SJSA1 (cell line): ENCODE measurements at places on chromosomes 2 and 18.
A peak's percentile ranks its signal among the peaks of the same experiment; 100 is the strongest.

DNA sequence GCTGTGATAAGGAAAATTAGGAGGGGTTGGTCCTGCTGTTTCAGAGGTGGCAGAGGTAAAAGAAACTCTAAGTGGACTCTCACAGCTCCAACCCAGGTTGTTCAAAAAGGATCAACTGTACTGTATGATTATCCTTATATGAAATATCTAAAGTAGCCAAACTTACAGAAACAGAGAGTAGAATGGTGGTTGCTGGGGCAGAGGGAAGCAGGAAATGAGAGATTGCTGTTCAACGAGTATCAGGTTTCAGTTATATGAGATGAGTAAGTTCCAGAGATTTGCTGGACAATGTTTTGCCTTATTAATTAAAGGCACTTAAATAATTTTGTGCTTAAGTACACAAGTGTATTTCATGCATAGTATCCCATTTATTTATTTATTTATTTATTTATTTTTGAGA, 972.0 kb upstream of the LRRTM1 start:
- no peak for DNase-seq

- DNase-seq, result no peak
These were observed 735.0 kb upstream of the POU3F3 start for GRCh38 chr2:104118889-104119288.

GRCh38 chr18:76562286-76563122, 67.5 kb upstream of the ZNF516 start:
- no peak for DNase-seq

- peak; percentile 74 for DNase-seq
These were observed 507 bp downstream of the PKP4 start for GRCh38 chr2:158457092-158457825.

GRCh38 chr2:105797298-105797819, 52.6 kb downstream of the NCK2 start:
- DNase-seq, result no peak

DNA sequence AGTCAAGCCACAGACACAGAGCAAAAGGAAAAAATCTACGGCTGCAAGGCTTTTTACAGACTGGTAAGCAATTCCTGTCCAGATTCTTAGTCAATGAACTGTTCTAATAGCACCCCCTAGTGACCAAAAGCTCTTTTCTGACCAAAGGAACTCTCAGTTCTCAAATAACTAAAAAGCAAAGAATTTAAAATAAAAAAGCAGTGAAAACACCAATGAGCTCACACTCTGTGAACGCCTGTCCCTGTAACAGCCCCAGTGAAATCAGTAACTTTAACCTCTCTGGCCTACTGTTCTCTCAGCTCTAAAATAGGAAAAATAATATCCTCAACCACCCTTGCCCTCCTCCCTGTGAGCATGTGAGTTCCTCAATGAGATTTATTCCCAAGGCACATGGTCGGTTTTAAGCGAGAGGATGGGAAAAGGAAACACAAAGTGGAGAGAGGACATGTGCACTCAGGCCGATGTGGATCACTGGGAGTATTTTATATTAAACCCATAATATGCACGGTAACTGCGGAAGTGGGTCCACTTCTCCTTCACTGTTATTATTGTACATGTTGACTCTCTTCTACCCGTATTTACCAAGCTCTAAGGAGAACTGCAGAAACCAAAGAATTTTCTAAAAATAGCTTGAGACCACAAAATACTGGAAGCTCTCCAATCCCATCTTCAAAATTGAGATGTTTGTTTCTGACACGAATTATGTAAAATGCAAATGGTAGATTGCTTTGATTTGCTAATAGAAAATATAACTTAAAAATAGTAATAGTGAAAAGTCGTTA, 128.5 kb downstream of the STK39 start:
- no peak for DNase-seq
